ENCODE measurements at places on chromosomes 1 and 21. TPM values are rescaled to one million over a fixed set of nuclear protein-coding genes. Genes with fewer than 3 reads are reported as not detected.

DNA sequence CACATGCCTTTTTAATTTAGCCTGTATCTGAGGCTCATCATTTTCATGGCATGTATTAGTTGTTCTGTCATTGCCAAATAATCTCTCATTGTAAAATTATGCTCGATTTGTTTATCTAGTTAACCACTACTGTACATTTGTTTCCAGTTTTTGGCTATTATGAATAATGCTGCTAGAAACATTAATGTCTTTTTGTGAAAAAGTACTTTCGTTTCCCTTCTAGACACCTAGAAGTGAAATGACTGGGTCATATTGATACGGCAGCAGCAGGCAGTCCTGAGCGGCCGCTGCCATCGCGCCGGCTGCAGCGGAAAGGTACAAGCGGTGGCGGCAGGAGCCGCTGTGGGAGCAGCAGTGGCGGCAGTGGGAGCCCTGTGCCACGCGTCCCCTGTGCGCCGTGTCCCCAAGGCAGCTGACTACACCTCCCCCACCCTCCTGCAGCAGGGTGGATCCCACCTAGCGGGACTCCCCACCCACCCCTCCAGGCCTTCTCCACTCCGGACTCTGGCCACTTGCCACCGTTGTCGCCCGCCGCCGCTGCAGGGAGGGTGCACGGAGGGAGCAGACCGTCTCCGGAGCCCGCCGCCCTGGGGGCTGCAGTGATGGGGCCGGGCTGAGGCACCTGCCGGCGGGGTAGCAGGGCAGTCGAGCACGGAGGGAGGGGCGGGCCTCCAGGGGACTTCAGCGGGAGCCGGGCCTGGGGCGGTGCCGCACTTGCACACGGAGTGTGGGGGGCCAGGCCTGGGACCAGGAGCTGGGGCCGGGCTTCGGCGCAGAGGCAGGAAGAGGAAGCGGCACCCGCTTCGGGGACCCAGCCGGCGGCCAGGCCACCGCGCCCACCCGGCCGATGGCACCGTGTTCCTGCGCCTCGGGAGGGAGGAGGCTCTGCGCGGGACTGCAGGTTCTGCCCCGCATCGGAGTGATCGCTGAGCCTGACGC, 66.8 kb upstream of the RGS7 start:
- peak; percentile 80 for DNase-seq

ACTRT2 gene
- total RNA-seq = not detected

DNA sequence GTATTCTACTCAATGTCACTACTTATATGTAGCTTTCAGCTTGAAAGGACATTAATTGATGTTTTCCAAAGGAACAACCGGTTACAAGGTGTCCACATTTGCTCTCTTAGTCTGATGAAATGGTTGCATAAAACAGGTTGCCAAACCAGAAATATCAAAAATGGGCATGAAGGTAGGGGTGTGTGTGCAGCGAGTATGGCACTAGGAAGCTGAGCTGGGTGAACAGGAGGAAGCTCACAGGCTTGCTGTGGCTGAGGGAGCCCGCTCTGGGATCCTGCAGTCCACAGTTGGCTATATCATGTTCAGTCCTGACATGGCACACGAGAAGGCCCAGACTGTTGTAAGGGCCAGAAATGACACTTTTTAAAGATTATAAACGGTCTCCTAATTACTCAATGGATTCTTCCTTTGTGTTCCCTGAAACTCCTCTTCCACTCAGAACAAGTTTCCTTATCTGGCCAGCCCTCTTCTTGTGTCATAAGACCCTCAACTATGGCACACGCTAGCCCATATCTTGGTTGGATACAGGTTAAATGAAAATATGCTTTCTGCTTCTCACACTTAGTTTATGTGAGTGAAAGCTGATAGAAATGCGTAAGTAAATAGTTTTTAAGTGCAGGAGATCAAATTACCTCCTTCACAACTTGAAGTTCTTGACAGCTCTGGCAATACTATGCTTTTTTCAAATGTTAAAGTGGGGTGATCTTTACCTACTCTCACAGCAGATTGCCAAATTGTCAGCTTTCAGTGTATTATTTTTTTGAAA, 201.5 kb downstream of the LMO4 start:
- no peak for DNase-seq

- DNase-seq = no peak
Measured at GRCh38 chr1:52533713-52534112, 19.2 kb downstream of the TUT4 start.

DNA sequence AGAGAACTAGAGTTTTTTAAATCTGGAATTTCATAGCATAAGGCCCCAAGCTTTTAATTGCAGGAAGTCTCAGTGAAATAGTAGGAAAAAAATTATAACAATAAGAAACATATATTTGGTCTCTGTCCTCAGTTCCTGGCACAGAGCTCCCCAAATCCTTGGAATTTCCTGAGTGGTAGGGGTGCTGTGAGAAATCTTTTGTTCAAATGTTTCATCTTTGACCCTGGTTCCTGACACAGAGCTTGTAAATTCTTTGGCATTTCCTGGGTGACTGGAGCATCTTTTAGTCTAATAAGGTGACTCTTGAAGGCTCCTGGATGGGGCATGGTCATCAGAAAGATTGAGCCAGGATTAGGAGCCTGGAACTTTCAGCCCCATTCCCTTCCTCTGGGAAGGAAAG, 225.7 kb upstream of the AJAP1 start:
- DNase-seq = no peak

GRCh38 chr1:109274533-109275476, 8.1 kb downstream of the PSRC1 start:
- no peak for DNase-seq

GRCh38 chr1:79929356-79929755, 922.8 kb upstream of the ADGRL4 start:
- no peak for DNase-seq

CD48 gene
- not detected for total RNA-seq

ASCL5 gene
- total RNA-seq = 0.41 TPM

DNA sequence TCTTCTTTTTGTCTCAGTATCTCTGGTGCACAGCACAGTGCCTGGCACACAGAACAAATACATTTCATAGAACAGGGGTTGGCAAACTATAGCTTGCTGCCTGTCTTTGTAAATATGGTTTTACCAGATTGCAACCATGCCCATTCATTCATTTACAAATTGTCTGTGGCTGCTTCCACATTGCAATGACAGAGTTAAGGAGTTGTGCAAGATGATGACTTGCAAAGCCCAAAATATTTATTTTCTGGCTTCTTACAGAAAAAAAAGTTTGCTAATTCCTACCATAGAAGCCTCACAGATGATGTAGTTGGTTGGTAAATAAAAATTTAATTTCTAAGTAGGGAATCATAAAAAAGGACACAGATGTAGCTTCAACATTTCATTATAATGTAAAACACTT, 11.2 kb upstream of the HMGB4 start:
- DNase-seq = no peak

- DNase-seq = no peak
Measured at GRCh38 chr1:209688746-209689234, 13.6 kb downstream of the G0S2 start.

C1orf87 gene
- 0.29 TPM for total RNA-seq

DNA sequence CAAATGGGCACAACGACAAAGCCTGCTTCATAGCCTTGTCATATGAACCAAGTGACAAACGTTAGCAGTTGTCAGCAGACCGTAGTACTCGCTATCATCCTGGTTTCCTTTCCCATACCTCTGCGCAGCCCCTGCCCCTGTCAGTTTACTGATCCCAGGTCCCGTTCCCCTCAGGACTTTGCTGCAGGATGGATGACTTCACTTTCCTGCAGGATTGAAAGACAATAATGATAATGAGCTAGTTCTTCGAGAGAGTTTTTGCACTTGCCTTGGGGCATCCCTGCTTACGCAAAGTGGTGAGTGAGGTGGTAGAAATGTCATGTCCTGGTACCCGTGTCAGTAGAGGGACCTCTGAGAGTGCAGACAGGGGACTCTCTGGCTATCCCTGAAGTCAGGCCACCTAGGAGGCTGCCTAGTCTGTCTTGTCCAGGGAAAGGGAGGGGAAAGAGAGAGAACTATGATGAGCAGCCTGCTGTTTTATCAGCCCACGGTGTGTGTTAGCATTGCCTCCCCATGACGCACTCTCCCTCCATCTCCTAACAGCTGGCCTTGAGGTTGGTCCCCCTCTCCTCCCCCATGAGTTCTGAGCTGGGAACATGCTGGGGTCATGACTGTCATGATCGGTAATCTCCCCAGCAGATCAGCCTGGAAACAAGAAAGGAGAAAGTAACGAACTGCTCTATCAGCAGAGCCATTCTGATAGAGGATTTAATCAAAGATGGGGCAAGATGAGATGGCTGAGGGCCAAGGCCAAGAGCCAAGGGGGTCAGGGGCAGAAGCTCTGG, 53.7 kb downstream of the ELK4 start:
- DNase-seq = peak; percentile 40

ASB17 gene
- total RNA-seq = not detected

DNA sequence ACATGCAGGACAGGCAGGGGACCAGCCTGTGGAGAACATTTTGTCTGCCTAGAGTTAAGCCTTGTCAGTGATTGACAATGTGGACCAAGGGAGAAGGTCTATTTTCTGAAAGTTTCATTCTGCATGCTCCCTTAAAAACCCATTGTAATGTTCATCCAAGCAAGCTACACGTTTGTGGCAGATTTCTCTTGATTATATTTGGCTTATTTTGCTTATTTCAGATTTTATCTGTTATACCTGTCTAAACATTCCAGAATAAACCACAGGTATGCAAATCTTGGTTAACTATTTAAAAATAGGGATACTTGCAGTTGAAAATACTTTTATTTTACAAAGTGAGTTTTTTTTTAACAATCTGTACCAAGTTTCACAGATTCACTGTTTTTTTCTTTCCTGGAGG, 78.2 kb upstream of the F3 start:
- no peak for DNase-seq

- no peak for DNase-seq
Measured at GRCh38 chr1:214747050-214747635, 144.1 kb downstream of the CENPF start.

- DNase-seq = no peak
Measured at GRCh38 chr1:171343727-171344472, 29.9 kb downstream of the FMO4 start.

- no peak for DNase-seq
Measured at GRCh38 chr1:53047737-53048736, 14.0 kb upstream of the PODN start.

GRCh38 chr1:61088163-61088974, 6.0 kb downstream of the NFIA start:
- DNase-seq = no peak

- DNase-seq = no peak
Measured at GRCh38 chr1:109412551-109412950, 13.7 kb downstream of the PSMA5 start.

DENND2D gene
- total RNA-seq = 0.58 TPM
